ENCODE measurements at places on chromosomes 7 and 10.
A peak's percentile ranks its signal among the peaks of the same experiment; 100 is the strongest.

- DNase-seq, result peak; percentile 45
Observed at GRCh38 chr10:104824380-104825006, 183.4 kb downstream of the SORCS3 start.

- DNase-seq, result no peak
Observed at GRCh38 chr7:50355817-50356178, 51.3 kb downstream of the IKZF1 start.

GRCh38 chr7:152862006-152862405 lies 102.5 kb downstream of the ACTR3B start:
- no peak for DNase-seq

- no peak for DNase-seq
Observed at GRCh38 chr10:77497748-77498147, 139.9 kb downstream of the KCNMA1 start.

DNA sequence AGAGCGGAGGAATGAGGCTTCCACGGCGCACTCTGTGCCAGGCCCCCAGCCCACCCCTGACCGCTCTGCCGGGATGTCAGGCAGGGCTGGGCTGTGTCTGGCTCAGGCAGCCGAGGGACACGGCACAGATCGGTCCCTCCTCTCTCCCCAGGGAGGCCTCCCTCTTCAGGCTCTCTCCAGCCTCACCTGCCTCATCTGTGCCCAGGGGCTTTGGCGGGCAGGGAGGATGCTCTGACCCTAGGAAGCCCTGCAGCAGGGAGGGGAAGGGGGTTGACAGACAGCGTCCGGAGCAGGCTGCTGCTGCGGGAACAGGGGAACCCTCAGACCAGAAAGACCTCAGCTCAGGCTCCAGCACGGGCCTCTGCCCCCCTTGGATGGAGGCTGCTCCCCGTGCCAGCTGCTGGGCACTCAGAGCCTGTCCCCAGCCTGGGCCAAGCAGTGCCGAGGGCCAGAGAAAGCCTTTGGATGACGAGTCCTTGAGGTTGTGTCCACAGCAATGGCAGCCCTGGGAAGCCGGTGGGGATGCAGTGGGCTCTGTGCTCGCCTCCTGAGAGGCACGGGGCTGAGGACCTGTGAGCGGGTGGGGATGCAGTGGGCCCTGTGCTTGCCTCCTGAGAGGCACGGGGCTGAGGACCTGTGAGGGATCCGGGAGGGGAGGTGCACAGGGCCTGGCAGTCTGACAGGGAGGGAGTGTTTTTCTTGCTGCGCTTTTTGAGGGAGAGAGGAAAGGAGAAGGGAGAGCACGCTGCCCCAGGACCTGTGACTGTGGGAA lies 66.9 kb downstream of the FOXL3 start:
- DNase-seq, result no peak

- no peak for DNase-seq
Observed at GRCh38 chr7:127239814-127240213, 12.9 kb downstream of the GRM8 start.

DNA sequence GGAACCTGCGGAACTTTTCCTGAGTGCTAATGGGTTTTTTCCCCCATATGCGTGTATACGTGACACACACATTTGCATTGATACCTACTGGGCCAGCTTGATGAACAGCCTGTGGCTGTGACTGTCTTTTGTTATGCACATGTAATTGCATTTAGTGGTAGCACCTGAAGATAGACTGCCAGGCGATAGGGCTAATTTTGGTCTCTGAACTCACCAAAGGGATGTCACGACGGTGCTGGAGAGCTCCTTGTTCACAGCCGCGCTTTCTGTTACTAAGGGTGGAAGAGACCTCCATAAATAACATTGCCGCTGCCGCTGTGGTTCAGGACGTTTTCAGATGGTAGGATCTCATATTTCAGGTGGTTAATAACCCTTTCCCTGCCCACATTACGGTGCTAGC lies 133.2 kb downstream of the CAMK1D start:
- DNase-seq, result no peak

DNA sequence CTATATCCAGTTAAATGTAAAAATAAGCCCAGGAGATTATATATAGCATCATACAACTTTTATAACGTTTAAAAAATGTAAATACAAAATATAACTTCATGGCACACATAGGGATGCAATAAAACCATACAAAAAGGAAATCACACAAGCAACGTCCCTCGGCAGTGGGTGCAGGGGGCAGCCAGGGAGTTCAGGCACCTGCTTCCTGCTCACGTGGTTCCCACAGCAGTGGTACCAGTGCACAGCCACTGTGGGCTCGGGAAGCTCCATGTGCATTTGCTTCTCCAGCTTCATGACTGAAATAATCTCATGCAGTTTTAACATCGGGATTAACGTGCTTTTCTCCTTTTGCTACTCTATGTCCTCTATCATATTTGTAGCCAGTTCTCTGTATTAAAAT lies 255.5 kb upstream of the CXCL12 start:
- no peak for DNase-seq

- DNase-seq, result no peak
Observed at GRCh38 chr7:147941381-147941780, 649.2 kb upstream of the C7orf33 start.

- no peak for DNase-seq
Observed at GRCh38 chr10:104333728-104334373, 4.4 kb downstream of the ITPRIP start.

DNA sequence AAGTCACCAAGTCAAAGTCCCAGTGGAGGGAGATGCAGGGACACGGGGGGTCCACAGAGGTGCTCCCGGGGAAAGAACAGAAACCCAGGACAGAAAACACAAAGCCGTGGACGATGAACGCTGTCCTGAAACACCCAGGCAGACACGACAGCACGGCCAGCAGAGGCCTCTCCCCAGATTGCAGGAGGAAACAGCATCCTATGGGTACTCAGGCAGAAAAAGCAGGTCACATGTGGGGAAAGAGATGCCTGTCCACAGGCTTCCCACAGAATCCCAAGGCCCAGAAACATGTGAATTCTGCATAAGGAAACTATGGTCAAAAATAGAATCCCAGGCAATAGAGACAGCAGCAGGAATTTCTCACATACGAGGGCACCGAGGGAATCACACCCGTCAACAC lies 53.6 kb upstream of the ADGRA1 start:
- no peak for DNase-seq

- no peak for DNase-seq
Observed at GRCh38 chr10:77485847-77486246, 151.8 kb downstream of the KCNMA1 start.

DNA sequence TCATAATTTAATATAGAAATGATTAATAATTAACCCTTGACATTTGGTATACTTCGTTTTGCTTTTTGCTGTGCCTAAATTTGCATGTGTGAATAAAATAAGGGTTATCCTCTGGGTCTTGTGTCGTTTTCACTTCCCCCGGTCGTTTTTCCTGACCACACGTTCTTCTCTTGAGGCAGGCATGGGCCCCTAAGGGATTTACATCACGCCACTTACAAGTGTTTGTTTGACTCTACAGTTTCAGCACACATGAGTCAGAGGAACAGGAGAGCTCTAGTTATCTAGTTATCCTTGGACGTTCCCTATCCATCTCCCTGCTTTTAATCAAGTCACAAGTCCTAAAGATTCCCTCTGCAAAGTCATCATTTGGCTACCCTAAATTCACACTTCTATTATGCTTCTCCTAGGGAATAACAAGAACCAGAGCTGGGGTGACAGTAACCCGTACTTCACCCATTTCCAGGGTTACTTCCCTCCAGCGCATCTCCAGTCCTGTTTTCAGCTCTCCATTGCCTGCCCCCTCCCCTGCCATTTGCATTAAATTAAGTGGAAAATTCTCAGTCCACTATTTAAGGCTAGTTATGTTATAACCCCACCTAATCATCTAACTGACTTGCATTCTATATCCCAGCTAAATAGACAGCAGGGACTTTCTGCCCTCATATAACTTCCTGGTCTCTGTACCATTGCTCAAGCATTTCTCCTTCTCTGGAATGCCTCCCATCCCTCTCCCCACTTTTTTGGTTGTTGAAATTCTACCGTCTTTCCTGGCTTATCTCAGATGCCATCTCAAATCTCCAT lies 206.9 kb downstream of the PTEN start:
- DNase-seq, result peak; percentile 23

GRCh38 chr7:150531704-150532103 lies 17.0 kb downstream of the GIMAP7 start:
- no peak for DNase-seq

DNA sequence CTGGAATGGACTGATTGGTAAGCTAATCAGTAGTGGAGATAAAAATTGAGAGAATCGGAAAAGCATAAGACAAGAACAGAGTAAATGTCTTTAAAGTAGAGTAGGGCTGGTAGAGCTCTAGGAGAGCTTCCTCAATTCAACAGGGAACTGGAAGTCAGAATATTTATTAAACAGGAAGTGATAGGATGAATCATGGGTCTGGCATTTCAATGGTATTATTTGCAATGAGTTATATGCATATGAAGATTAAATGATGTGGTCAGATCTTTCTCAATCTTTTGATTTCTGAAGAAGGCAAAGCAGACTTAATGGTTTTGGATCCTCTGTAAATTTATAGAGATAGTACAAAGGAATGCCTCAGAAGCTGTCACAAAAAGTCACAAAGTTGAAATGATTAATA lies 349.0 kb downstream of the HPSE2 start:
- DNase-seq, result peak; percentile 39

- no peak for DNase-seq
Observed at GRCh38 chr10:77687621-77688020, 50.0 kb upstream of the KCNMA1 start.

GRCh38 chr10:35409094-35409582 lies 72.8 kb downstream of the CCNY start:
- peak; percentile 72 for DNase-seq

- no peak for DNase-seq
Observed at GRCh38 chr7:19144661-19145433, at the start of gene FERD3L. TSS of gene FERD3L (minus strand) at chr7:19145421. CDS start at chr7:19145362, 59 bp downstream.

- DNase-seq, result no peak
Observed at GRCh38 chr10:12422189-12422588, 72.8 kb downstream of the CAMK1D start.

GRCh38 chr10:35426657-35427056 lies 90.3 kb downstream of the CCNY start:
- DNase-seq, result no peak

- no peak for DNase-seq
Observed at GRCh38 chr7:139562491-139562890, 39.0 kb downstream of the CLEC2L start.

DNA sequence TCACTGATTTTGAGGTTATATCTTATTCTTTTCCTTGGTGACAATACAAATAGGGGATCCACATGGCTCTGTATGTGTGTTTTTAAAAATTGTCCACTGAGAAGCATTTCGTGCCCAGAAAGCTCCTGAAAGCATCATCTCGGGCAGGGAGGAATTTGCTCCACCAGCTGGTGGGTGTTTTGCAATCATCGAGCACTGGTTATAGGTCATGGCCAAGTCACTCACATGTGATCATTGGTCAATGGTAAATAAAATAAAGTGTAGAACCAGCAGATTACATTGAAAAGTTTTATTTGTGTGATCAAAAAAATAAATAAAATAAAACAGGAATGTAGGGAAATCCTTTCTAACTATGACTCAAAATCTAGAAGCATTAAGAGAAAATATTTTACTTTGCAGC lies 23.0 kb upstream of the SNX13 start:
- no peak for DNase-seq

DNA sequence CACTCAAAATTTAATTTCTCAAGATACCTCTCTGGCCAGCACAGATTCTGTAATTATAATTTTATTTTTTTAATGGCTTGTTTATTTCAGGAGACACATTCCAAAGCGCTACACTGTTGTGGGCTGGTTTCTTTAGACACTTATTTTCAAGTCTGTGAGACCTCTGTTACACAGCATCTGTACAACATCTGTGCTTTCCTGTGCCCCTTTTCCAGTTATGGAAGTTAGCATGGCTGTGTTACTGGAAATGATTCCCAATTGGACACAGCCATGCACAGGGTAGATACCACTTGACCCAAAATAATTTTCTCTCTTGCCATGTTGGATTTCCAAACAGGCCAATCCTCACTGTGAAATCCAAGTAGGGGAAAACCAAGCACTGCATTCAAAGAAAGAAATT lies 172.3 kb upstream of the ADCY1 start:
- DNase-seq, result no peak

- peak; percentile 95 for DNase-seq
Observed at GRCh38 chr7:103113164-103113563, 35.7 kb downstream of the NAPEPLD start.

GRCh38 chr10:129272866-129273650 lies 194.0 kb upstream of the MGMT start:
- DNase-seq, result no peak

DNA sequence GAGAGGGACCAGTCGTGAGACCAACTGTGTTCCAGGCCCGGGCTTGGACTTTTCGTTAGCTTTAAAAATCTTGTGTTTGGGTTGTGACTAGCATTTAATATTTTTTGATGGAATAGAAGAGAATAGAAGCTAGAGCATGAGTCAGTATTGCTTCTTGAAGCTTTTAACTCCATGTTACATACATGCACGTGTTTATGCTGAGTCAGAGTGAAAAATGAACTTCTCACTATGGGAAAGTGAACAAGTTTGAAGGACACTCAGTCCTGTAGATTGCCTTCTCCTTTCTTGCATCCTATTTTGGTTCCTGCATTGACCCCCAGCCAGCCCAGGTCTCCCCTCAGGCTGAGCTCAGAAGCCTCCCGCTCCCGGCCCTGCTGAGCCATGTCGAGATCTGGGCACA lies 31.8 kb downstream of the GHRHR start:
- DNase-seq, result peak; percentile 12

DNA sequence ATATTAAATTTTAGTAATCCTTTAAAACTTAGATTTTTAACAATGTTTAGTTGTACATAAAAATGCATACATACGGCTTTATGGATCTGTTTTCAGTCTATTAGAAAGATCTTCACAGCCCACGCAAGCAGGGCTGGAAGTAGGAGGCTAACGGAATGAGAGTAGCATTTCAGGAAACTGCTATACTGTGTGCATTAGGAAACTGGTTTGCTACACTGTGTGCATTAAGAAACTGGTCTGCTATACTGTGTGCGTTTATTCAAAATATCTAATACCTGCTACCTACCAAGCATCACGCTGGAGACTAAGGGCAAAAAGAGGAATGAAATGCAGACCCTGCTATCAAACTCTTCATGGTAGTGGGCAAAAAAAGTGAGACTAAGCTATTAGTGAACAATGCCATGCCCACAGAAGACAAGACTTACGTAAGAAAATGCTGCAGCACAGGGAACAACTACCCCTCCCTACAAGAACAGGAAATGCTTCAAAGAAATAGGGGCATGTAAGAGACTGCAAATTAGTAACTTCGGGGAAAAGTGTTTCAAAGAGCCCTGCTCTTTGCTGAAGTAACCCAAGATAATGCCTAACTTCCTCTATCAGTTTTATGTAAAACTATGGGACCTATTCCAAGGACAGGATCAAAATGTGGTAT lies 11.3 kb downstream of the RAB11FIP2 start:
- no peak for DNase-seq

DNA sequence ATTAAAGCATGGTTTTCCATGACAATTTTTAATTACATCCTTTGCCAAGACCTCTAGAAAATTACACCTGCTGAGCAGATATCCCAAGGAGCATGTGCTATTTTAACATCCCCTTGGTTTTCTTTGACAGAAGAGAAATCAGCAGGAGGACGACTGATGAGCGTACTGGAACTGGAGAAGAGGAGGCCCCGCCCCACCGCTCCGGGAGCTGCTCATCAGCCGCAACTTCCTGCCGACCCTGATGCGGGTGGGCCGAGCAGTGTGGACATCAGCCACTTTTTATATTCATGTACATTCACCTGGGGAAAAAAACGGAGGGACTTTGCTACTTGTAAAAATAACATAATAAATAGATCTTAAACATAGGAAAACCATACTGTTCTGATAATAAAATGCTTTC lies 54.2 kb downstream of the CDC123 start:
- no peak for DNase-seq

GRCh38 chr7:127933146-127933545 lies 98.1 kb downstream of the LRRC4 start:
- peak; percentile 25 for DNase-seq

- no peak for DNase-seq
Observed at GRCh38 chr7:31851119-31851518, 164.1 kb downstream of the PPP1R17 start.

Data from fibroblast of skin of right biceps (primary cell).